NCI-H1436 (cell line): ENCODE measurements at places on chromosomes 7 and 10.
A peak's percentile ranks its signal among the peaks of the same experiment; 100 is the strongest.

- no peak for DNase-seq
These were observed 550 bp upstream of the ANK3 start for GRCh38 chr10:60390224-60390626.

- DNase-seq = no peak
These were observed 20.8 kb upstream of the HYAL4 start for GRCh38 chr7:123823898-123824753.

DNA sequence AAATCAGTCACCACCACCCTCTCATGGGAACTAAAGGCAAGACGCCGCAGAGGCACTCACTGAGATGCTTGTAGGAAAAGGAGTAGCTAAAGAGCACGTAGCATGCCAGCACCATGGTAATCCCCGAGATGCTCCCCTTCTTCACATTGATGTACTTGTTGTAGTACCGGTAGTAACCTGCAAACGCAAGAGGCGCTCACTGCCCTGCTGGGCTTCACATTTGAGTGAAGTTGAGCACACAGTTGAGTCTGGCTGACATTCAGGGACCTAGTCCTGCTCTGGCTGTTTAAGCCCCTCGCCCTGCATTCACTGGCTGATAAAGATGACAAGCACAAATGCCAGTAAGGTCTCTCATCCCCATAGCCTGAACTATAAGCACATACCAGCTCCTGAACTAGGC is 6.9 kb downstream of the ATP5MF start:
- DNase-seq = no peak

DNA sequence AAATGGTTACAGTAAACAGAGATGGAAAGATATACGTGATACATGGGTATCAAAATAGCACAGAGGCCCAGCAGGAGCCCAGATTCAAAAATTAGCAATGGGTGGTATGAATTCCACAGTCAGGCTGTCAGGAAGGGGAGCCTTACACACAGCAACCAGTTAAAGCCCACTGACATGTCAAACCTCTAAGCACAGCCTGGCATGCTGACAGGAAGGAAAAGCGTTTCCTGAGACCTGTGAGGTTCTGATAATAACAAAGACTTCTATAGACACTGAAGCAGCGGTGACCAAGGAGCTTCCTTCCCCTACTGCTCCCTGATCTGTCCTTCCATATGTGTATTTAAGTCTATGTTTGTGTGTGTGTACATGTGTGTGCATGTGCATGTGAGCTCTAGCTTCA is 89.9 kb downstream of the PHYHIPL start:
- DNase-seq = no peak

GRCh38 chr10:101414034-101414433 is 60.1 kb downstream of the BTRC start:
- DNase-seq = no peak

GRCh38 chr10:123398180-123398591 is 244.0 kb downstream of the BUB3 start:
- DNase-seq = no peak

- no peak for DNase-seq
These were observed 24.5 kb upstream of the FAM133B start for GRCh38 chr7:92614660-92615174.

- peak; percentile 18 for DNase-seq
These were observed 6.0 kb upstream of the HIPK2 start for GRCh38 chr7:139783647-139784385.

- DNase-seq = no peak
These were observed 245.3 kb downstream of the EBF3 start for GRCh38 chr10:129718548-129719414.

- DNase-seq = no peak
These were observed 27.0 kb downstream of the CALML3 start for GRCh38 chr10:5551531-5552375.

GRCh38 chr7:149838992-149839408 is 825 bp downstream of the ZNF862 start:
- no peak for DNase-seq

DNA sequence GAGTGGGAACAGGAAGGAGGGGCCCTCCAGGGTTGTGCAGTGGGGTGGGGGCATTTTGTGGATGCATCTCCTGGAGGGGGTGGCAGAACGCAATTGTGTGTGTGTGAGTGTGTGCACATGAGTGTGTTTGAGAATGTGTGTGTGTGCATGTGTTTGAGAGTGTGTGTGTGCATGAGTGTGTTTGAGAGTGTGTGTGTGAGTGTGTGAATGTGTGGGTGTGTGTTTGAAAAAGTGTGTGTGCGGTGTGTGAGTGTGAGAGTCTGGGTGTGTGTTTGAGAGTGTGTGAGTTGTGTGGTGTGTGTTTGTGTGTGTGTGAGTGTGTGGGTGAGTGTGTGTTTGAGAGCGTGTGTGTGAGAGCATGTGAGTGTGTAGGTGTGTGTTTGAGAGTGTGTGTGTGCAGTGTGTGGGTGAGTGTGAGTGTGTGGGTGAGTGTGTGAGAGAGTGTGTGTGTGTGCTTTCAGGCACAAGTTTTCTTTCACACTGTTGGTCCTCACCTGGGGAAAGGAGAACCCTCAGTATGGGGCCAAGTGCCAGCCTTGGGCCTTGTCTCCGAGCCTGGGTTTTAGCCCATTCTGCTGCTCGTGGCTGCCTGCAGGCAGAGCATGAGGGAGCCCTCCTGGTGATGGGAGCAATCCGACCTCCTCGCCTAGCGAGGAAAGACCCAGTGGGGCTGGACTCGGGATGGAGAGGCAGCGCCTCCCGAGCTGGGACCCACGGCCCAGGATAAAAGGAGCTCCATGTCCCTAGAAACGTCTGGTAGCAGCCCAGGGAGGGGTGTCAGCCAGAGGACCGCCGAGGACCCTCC is 35.6 kb downstream of the CDH23 start:
- no peak for DNase-seq

DNA sequence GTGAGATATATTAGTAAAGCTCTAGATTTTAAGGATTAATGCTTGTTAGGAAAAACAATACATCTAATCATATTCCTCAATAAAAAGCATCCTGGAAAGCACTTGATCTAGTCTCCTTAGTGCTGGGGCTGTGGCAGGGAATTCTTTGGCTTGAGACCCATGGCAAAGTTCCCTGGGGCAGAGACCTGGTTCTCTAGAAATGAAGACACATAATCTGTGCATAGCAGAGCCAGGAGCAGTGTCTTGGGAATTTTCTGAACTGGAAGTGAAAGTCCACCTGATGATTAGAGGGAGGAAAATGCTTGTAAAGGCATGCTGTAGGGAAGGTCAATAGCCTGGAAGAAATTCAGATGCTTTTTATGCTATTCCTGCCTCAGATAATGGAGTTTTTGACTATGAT is 247.4 kb downstream of the CDK14 start:
- no peak for DNase-seq

GRCh38 chr10:62763155-62763554 is 41.4 kb upstream of the ADO start:
- no peak for DNase-seq

- DNase-seq = peak; percentile 38
These were observed 5.5 kb downstream of the ELOVL3 start for GRCh38 chr10:102231357-102232318.

DNA sequence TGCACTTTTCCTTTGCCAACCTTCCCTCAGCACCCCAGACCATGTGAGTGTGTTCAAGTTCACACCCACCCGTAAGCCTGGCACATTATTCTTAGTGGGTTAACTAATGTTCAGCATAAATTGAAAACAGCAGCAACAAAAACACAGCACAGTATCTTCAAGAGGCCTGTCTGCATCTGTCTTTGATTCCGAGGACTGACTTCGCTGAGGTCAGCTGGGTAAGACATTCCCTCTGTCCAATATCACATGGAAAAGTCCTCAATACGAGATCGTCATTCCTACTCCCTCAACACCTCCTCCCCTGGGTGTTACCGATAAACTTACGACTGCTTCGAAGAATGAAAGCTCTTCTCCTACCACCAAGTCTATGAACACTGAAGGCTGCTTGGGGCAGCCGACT is 218.8 kb downstream of the SFMBT2 start:
- no peak for DNase-seq

GRCh38 chr10:80493522-80494051 is 39.5 kb downstream of the TSPAN14 start:
- DNase-seq = no peak

GRCh38 chr7:112015146-112015545 is 191.1 kb downstream of the DOCK4 start:
- DNase-seq = no peak

GRCh38 chr10:117552156-117552631 is 9.6 kb downstream of the EMX2 start:
- no peak for DNase-seq

DNA sequence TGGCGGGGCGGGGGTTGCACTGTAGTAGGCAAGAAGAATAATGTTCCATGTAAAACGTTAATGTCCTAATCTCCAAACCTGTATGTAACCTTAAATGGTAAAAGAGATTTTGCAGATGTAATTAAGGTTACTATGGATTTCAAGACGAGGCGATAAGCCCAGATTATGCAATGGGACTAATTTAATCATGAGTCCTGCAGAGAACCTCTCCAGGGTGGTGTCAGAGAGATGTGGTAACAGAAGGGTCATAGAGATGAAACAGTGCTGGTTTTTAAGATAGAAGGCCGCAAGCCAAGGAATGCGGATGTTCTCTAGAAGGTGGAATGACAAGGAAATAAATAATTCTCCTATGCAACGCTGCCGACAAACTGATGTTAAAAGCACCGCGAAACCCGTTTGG is 57.1 kb downstream of the UBE3C start:
- DNase-seq = no peak

- DNase-seq = no peak
These were observed 5.4 kb downstream of the TFEC start for GRCh38 chr7:116024826-116025809.

GRCh38 chr10:24452030-24452429 is 243.1 kb downstream of the KIAA1217 start:
- no peak for DNase-seq

- DNase-seq = no peak
These were observed 210.2 kb upstream of the NPY start for GRCh38 chr7:24073651-24074420.

DNA sequence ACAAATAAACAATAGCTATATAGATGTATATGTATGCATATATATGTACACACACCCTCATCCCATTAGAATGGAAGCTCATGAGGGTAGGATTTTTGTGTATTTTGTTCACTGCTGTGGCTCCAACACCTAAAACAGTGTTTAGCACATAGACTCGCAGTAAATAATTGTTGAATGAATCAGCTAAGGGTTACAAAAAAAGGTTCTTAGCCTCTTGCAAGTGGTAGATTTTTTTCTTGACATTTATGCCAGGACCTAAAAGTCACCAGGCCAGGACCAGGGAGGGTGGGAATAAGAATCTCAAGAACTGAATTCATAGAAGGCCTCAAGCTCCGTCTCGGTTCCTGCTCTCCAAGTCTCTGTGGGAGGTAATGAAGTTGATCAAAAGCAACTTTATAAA is 82.5 kb upstream of the CAPZA2 start:
- DNase-seq = no peak

GRCh38 chr7:24907311-24907886 is 72.6 kb downstream of the OSBPL3 start:
- DNase-seq = no peak

- peak; percentile 71 for DNase-seq
These were observed 69.0 kb upstream of the VOPP1 start for GRCh38 chr7:55641273-55641691.

DNA sequence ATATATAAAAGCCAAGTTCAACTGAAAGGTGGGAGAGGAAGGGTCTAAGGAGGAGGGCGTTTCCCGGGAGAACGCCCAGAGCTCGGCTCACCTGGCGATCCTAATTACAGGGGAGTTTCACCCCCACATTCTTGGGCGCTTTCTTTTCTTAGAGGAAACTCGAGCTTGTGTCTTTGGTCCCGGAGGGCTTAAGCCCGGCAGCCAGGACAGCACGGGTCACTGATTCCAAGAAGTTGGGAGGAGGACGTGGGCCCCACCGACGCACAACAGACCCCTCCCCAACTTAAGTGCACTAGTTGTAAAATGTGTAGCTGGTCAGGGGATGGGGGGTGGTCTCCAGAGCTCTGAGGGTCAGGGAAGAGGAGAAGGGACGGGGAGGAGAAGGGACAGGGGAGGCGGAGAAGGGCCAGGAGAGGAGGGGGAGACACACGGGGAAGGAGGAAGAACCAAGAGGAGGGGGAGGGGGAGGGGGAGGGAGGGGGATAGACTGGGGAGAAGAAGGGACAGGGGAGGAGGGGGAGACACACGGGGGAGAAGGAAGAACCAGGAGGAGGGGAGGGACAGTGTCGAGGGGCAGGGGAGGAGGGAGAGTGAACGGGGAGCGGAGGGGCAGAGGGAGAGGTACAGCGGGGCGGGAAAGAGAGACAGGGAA is 874 bp downstream of the BAIAP2L1 start:
- no peak for DNase-seq

- no peak for DNase-seq
These were observed 17.0 kb downstream of the ITIH5 start for GRCh38 chr10:7649673-7650300.

- peak; percentile 1 for DNase-seq
These were observed 199.5 kb upstream of the NFE2L3 start for GRCh38 chr7:25952261-25953057.

DNA sequence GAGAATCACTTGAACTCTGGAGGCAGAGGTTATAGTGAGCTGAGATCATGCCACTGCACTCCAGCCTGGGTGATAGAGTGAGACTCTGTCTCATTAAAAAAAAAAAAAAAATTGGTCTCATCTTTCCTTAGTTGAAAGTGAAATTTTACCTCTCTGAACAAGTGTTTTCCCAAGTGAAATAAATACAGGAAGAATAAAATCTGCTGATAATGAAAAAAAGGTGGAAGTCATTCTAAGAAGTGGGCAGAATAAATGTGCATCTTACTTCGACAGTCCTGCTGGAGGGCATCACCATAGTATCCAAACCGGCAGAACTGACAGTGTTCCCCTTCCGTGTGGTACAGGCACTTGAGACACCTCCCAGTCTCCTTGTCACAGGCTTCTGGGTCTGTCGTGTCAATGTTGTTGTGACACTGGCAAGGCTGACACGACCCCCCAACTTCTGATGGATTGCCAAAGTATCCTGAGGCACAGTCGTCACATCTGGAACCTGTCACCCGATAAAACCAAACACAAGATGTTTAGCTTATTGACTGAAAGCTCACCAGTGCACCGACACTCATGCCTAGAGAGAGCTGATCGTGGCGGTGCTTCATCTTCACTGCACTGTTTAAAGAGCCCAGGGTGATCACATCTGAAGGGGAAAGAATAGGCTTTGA is 49.6 kb downstream of the LAMB1 start:
- DNase-seq = no peak

GRCh38 chr10:13439313-13440184 is 89.3 kb downstream of the BEND7 start:
- no peak for DNase-seq

GRCh38 chr10:100509241-100509840 is 10.3 kb downstream of the SEC31B start:
- DNase-seq = no peak

- no peak for DNase-seq
These were observed 78.7 kb upstream of the KMT2E start for GRCh38 chr7:104935276-104935675.
